ENCODE measurements at places on chromosomes 2 and 18.

- no peak for DNase-seq
Measured at GRCh38 chr2:141942006-141942789, 188.6 kb downstream of the LRP1B start.

- no peak for DNase-seq
Measured at GRCh38 chr18:62759704-62760402, 44.5 kb downstream of the PHLPP1 start.

DNA sequence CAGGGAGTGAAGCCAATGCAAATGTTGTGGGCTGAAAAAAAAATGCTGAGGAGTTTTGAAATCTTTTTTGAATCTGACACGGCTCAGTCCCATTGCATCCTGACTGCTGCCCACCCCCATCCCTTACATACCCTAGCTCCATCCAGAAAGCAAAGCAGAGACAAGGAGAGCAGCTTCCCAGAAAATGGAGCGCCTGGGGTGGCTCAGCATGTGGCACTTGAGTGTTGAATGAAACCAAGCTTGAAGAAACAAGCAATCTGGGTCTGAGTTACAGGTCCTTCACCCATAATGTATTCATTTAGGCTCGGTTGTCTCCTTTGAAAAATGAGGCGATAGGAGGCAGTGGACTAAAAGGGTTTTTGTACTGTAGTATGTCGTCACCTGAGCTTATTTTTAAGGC, 244.2 kb upstream of the ACVR2A start:
- no peak for DNase-seq

GRCh38 chr2:213185147-213185822, 33.9 kb upstream of the IKZF2 start:
- DNase-seq, result no peak

GRCh38 chr18:71223486-71223885, 934.6 kb downstream of the SOCS6 start:
- no peak for DNase-seq

GRCh38 chr2:223050900-223051504, 988 bp upstream of the KCNE4 start:
- no peak for DNase-seq

DNA sequence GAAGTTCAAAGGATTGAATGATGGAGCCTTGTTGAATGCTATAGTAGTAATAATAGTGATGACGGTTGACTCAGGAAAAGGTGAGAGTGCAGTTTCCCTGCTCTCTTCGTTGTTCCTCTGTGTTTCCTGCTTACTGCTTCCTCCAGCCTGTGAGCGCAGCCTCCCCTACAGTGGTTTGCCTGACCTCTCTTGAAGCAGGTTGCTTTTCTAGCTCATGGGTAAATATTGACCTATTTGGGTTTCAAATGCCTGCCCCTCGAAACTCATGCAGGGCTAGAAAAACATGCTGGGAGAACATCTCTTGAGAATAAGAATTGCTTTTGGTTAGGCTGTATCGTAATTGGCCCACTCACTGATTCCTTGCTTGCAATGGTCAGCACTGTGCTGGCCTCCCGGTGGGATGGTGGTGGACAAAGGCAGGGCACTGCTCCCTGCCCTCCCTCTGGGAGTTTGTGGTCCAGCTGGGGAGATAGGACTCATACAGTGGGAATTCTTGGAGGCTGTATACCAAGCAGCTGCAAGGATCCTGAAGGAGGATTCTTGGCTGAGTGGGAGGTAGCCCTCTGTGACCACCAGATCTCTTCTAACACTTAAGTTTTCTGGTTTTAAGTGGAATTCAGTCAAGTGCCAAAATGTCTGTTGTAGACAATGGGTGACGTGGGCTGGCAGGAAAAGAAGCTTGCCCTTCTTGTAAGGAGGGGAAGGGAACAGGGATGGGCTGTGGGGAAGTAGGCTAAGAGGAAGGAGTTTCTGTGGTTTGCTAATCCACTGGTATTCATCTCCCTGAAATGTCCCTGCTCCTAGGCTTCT, 5.4 kb upstream of the RNF181 start:
- DNase-seq, result no peak

DNA sequence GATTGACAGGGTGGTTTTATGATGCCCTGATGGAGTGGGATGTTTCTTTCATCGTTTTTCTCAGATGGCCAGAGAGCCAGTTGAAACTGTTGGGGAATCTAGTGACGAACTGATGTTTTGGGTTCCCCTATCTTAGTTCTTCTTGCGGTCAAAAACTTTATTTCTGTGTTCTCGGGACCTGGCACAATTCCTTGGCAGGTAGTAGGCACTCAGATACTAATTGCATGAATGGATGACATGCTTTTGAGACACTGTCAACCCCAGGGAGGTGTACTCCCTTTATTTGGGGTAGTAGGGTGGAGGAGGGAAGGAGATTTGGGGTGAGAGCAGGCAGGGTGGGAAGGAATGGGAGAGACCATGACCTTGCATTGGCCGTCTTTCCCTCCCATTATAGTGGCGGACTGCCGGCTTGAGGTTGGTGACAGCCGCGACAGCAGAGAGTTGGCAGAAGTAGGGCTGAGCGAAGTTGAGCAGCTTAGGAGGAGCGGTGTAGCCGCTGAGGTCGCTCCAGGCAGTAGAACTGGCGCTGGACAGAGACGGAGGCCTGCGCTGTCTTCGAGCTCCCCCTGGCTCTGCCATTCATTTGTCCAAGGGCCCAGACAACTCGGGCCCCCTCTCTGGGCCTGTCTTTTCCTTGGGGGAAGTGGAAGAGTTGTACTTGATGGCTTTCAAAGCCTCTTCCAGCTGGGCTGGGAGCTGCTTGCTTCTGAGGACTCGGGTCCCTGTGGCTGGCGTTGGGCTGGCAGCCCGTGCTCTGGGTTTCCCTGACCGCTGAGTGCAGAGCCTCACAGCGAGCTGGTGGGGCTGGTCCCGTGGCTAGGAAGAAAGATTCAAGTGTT, 2.6 kb downstream of the TET3 start:
- no peak for DNase-seq

DNA sequence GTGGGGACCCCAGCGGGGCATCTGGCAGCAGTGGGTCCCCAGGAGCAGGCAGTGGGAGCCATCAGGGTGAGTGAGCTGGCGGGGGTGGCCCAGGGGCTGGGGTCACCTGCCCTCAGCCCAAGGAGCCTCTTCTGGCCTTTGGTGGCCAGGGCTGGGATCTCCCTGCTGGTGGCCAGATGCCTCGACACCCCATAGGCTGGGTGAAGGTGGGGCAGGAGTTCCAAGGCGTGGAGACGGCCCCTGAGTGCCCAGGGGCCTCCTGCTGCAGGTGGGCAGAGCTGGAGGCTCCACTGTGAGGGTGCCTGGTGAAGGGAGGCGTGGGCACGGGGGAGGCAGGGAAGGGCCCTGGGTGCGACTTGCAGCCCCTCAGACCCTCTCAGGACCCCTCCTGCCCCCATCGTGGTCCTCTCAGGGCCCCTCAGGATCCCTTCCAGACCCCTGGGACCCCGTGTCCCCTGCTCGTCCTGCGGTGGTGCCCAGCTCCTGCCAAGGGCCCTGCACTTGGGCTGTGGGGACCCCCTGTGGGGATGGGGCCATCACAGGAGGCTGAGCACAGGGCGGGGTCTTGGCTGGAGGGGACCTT, 5.0 kb upstream of the GPR35 start:
- DNase-seq, result no peak

GRCh38 chr2:223041527-223042109, 10.4 kb upstream of the KCNE4 start:
- DNase-seq, result no peak

GRCh38 chr2:96693286-96694200, 46.3 kb downstream of the LMAN2L start:
- no peak for DNase-seq

GRCh38 chr2:96325884-96326255, 753 bp downstream of the ITPRIPL1 start:
- no peak for DNase-seq

DNA sequence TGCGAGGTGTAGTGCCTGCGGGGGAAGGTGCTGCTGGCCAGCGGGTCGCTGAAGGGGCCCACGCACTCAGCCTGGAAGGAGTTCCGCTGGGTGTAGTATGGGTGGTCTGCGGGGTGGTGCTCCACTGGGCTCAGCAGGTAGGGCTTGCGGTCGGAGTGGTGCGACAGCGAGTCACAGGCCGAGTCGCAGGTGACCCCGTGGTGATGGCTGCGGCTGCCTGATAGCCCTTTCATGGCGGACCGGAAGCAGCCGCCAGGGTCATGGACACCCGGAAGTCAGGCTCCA, 429.8 kb downstream of the TGIF1 start:
- DNase-seq, result no peak

DNA sequence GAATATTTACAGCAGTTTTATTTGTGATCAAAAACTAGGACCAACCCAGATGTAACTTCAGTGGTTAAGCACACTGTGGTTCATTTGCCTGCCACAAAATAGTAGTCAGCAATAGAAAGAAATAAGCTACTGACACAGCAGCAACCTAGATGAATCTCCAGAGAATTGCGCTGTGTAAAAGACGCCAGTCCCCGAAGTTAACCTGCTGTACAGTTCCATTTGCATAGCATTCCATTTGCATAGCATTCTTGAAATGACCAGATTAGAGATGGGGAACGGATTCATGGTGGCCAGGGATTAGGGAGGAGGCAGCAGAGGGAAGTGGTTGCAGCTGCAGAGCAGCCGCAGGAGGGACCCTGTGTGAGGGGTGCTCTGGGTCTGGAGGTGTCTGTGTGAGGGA, 39.3 kb upstream of the NFATC1 start:
- no peak for DNase-seq

DNA sequence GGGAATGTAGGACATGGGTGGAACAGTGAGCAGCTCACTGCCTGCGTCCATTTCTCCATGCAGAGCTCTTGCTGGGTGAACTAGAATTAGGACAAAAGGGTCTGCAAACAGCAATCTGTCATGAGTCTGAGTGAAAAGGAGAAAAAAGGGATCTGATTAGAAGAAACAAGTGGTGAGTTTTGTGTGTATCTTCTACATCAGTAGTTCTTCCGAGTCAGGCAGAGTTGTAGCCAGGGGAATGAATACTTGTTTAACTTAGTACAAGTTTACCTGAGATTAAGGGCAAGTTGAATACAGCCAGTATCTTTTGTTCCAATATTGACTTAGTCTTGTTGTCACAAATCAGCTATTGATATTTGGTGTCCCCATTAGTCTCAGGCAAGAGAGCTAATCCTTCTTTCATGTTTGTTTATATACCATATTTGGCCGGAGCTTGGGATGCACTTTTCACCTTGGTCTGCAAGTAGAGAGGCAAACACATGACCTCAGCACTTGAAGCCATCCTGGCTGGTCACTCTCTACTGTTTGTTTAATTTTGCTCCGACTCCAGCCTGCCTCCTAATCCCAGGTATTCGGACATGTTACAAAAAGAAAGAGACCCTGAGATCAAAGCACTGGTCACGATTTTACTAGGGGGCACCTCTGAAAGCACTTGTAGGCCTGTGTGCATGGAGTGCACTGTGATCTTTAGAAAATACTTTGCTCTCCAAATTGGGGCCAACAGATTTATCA, 211.0 kb upstream of the NT5C1B start:
- DNase-seq, result no peak

DNA sequence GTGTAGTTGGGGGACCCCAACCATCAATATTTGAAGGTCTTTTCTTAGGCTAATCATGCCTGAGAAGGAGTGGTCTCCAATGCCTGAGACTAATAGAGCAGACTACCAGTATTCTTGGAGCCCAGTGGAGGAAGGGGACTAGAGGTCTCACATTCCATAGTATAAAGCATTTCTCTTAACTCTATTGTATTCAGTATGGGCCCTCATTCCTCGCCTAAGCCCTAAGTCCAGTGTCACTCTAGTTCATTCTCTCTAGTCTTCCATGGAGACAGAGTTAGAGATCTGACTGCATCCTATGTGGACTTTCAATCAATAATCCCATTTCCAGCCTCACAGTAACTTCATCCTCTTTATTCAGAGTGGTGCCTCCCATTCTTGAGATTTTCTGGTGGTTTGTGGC, 29.7 kb upstream of the MAP4K4 start:
- DNase-seq, result no peak

GRCh38 chr2:60285626-60286316, 267.7 kb downstream of the BCL11A start:
- no peak for DNase-seq

DNA sequence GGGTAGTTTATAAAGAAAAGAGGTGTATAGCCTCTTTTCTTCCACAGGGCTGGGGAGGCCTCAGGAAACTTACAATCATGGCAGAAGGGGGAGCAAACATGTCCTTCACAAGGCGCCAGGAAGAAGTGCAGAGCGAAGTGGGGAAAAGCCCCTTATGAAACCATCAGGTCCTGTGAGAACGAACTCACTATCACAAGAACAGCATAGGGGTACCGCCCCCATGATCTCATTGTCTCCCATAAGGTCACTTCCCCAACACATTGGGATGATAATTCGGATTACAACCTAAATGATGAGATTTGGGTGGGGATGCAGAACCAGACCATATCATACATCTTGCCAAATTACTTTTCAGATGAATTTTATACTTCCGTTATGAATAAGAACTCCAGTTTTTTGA, 32.4 kb downstream of the RALB start:
- DNase-seq, result no peak

DNA sequence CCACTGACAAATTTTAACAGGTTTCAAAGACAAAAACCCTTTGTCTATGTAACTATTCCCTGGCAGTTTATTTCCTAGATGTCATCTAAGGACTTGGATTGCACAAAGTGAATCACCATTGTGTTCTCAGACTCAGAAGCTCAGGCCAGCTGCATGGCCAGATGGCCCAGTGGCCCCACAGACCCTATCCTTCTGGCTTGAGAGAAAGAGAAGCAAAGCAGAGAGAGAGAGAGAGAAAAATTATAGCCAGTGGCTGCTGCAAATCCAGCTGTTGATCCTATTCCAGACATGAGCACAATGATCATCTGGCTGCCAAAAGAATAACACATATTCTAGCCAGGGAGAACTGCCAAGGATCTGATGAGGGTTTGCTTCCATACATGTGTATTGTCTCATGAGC, 25.8 kb downstream of the CTLA4 start:
- DNase-seq, result no peak

DNA sequence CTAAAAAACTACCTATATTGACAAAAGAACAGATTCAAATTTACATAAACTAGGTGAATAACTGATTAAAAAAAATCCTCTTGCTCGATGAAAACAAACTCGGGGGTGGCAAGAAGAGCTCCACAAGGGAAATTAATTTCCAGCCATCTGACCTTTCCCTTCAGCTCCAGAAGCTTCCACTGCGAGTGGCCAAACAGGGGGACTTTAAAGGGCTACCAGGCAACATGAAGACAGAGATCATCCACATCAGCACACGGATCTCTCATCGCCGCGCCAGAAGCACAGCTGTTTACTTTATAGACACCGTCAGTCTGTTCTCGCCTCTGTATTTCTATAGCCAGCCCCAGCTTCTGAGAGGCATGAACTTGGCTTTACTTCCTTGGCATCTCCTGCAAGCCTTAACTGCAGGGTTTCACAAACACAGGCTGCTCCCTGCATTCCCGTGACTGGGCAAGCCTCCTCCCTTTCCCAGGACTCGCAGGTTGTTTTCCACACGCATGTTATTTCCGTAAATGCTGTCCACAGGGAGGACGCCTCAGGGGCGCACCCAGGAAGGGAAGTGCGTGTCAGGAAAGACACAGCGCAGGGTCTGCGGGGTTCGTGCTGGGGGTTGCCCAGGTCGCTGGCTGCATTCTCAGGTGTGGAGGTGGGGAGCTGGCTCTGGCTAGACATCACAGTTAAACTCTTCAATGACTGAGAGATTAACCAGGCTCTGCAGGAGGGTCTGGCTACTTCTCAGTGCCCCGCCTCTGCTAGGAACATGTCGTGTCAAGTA, 85.0 kb downstream of the USP40 start:
- DNase-seq, result no peak

GRCh38 chr2:21423854-21424253, 300.1 kb downstream of the TDRD15 start:
- DNase-seq, result no peak

All from left kidney (tissue), 8 donors.